ENCODE measurements at places on chromosomes 5 and 9.

DNA sequence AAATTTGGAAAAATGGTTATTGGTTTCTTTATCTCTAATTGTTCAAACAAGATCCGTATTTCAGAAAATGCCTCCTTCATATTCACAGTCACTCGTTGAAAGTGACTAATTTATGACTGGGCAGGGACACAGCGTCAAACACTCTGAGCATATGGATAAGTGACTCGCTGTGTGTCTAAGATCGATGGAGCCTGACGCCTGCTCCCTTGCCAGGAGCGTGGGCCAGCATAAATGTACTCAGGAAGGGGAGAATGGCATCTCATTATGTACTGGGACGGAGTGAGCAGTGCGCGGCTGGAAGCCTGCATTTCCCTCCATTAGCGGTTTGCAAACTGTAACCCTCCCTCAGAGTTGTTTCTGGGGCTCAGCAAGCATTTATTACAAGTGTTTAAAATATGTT is 79.8 kb upstream of the CAST start:
- no peak for DNase-seq

- no peak for DNase-seq
These were observed 800 bp upstream of the KCNN2 start for GRCh38 chr5:114360816-114361723.

DNA sequence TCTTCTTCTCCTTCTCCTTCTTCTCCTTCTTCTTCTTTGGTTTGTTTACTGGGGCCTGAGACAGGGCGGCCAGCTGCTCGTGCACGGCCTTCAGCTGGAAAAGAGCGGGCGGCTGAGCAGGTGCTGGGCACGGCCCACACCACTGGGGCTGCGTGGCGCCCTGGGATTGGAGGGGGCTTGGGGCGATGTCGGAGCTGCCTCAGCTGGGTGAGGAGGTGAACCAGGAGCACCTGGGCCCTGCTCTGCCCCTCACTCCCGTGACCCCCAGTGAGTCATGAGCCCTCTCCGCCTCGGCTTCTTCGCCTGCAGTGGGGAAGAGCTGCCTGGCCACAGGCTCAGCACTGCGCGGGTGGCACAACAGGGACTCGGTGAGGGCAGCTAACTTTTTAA is 14.9 kb downstream of the BRD3OS start:
- no peak for DNase-seq

DNA sequence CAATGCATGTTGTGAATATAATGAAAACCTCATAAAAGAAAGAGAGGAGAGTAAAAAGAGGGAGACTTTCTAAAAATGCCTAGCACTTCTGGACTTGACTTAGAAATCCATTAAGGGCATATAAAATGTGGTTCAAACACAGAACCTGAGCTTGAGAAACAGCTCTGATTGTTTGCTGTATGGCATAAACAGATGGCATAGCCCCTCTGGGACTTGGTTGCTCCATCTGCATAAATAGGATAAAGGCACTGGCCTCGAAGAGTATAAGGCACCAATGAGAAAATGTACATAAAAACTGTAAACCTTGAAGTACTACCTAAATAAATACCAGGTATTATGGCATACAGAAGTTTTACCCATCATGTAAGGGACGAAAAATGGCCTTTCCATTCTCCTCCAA is 23.8 kb downstream of the MRPS27 start:
- no peak for DNase-seq

DNA sequence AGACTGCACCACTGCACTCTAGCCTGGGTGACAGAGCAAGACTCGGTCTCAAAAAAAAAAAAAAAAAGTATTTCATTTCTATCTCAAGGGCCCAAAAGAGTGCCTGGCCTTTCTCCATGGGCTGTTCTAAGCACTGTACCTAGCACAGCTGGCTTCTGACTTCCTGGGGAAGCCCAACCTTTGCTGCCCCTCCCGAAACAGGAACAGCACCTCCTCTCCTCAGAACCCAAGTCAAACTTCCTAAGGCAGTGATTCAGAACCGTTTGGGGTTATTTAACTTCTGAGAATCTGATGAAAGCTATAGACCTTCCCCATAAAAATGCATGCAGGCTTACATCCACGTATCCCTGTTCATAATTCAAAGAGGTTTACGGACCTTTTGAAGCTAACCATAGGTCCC is 57.8 kb downstream of the NRG2 start:
- DNase-seq, result no peak

- DNase-seq, result no peak
These were observed 27.9 kb downstream of the C1QTNF2 start for GRCh38 chr5:160342413-160342941.

- DNase-seq, result peak; percentile 54
These were observed 2.1 kb downstream of the ANP32B start for GRCh38 chr9:97985058-97985861.

DNA sequence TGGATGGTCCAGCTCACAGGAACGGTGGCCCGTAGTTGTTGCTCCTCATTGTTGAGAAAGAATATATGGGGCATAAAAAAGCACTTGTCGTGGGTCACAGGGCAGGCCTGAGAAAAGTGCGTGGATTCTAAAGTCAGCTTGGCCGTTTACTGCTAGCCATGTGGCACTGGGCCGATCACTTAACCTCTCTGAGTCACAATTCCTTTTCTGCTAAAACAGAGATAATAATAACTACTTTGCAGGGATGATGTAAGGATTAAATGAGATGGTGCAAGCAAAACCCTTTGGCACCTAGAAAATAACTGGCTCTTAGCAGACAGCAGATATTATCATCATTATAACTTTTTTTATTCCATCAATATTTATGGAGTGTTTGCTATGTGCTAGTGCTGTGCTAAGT is 579.7 kb downstream of the CCDC171 start:
- no peak for DNase-seq

DNA sequence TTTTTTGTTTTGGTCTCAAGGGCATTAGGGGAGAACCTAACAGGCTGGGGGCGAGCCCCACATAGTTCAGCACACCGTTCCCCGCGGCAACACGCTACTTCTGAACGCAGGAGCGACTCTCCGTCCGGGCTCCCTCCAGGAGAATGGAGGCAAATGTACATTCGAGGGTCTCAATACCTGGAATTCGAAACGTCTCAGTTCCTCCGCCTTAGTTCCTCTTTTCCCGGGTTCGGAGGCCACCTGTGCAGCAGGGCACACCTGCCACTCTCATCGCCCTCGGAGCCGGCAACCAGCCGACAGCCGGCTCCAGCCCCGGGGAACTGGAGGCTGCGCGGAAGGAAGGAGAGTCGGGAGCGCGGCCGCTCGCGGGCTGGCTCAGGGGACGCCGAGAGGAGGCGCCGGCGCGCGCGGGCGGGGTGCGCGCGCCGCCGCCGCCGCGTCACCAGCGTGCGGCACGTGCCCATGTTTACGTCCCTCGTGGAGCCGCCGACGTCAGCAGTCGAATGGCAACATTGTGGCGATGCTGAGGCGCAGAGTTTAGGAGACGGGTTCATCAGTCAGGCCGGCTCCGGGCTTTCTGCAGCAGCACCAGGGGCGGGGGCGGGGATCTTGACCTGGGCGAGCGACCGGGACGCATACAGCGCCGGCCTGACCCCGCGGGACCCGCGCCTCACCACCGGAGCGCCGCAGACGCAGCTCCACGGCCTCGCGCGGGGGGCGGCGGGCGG is at the start of gene JMY:
TSS of gene JMY (plus strand) at position 498 of the 728 bp plus-strand sequence. CDS start 520 bp downstream, outside the sequence.
- DNase-seq, result peak; percentile 75

DNA sequence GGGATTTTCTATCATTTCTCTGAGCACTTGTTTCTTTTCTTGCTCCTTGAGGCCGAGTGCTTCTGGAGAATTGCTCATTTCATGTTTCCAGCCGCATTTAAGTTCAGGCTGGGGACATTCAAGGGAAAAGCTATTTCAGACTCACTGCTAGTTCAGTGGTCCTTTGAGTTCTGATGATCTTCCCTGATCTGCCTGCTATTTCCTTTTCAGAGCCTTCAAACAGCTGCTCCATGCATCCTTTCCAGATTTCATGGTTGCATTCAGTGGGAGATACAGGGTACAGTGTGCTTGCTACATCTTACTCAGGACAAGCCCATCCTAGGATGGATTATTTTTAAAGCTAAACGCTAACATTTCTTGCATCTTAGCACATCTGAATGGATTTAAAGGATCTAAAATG is 14.7 kb downstream of the NDUFS4 start:
- no peak for DNase-seq

DNA sequence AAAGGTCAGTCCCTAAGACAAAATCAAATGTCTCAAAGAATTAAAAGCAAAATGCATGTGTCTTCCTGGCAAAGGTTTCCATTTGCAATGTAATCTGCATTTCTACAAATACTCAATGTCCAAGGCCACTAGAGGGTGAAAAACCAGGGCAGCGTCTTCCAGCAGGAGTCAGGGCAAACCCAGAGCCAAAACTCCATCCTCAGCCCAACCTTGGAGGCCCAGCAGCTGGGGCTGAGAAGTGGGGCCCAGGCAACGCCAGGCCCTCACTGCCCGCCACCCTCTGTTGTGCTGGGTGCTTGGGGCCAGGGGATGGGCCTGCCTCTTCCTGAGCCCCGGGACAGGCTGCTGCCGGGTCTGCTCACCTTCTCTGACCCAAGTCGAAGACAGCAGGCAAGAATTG is 200.1 kb downstream of the PAX5 start:
- no peak for DNase-seq

DNA sequence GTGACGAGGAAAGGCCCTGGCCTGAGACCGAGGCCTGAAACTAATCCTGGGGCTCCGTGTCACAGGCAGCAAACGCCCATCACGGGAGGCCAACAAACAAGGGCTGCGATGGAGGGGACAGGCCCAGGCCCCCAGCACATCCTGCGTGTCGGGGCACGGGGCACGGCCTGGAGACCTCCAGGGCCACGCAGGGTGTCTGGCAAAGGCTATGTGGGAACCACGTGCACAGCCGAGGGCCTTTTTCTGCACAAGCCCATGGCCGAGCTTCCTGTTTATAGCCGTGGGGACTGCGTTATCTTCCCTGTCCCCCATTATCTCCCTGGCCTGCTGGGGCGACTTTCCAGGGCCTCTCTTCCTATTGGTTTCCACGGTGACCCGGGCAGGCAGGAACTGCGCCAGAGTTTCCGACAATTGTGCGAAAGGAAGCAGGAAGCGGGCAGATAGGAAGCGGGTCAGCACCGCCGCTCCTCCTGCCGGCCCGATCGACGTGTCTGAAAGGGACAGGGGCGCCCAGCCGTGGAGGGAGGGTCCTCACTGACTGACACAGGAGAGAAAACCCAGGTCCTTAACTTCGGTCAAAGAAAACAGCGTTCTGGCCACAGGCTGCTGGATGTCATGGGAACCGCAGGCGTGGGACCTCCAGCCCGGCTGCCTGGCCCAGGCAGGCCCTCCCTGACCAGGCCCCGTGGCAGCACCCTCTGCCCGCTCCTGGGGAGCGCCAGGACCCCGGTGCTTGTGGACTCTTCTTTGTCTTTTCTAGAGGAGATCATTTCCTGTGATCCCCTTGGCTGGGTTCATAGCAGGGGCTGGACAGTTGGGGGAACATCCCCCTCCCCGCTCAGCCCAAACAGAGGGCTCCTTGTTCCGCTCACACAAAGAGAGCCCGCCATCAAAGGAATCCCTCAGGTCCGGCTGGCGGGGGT is 29.1 kb upstream of the SEC16A start:
- DNase-seq, result no peak

GRCh38 chr5:58886315-58887207 is 303.7 kb downstream of the RAB3C start:
- peak; percentile 64 for DNase-seq

- DNase-seq, result no peak
These were observed 34.6 kb upstream of the COL15A1 start for GRCh38 chr9:98908897-98909634.

GRCh38 chr9:108722396-108722795 is 133.4 kb downstream of the ACTL7B start:
- DNase-seq, result no peak

GRCh38 chr5:164235300-164235891 is 730.0 kb downstream of the MAT2B start:
- no peak for DNase-seq

DNA sequence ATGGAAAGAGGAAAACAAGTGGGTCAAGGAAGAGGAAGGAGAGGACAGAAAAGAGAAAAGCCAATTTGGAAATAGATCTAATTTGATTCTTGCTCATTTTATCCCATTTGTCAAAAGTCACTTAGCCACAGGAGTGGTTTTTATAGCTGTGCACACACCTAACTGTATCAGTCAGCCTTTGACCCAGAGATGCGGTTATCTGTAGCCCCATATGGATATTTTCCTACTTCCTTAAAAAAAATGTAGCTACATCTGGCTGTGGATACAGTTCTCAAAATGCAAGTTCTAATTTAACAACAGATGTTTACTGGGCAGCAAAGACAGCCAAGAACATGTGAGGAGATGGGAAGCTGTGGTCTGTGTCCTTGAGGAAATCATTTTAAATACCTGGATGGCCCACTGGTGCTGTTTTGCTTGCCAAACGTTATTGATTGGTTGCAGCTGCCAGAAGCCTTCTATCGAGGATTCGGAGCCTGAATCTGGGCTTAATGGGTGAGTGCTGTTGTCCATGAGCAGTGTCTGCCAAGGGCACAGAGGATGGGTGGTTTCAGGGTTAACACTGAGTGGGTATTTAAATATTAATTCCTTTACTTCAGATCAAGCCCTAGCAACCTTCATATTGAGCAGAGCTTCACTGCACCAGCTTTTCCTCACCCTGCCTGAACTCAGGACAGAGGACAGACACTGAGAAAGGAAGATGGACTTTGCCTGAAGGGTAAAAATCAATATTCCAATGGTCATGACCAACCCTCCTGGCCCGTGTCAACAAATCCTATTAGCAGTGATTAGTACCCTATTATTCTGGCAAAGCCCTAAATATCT is 92.2 kb downstream of the APBA1 start:
- no peak for DNase-seq

- DNase-seq, result no peak
These were observed 344.9 kb upstream of the PIK3R1 start for GRCh38 chr5:67870662-67871061.

DNA sequence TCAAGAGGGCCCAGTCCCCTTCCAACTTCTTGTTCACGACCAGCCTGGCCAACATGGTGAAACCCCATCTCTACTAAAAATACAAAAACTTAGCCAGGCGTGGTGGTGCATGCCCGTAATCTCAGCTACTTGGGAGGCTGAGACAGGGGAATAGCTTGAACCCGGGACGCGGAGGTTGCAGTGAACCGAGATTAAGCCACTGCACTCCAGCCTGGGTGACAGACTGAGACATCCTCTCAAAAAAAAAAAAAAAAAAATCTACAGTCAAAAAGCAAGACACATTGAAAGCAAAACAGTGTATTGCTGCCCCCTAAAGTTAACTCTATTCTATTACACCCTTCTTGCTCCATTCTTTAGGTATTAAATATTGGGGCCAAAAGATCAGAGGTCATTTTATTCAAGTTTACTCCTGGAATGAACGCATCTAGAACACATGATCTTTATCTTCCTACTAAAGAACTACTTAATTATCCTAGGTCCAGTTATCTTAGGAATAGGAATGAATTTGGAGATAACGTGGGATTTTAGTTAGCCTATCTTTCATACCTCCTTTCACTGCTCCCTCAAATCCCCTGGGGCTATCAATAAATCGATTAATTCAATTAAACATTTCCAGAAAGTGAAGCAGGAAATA is 2.4 kb downstream of the ATG12 start:
- peak; percentile 67 for DNase-seq

- DNase-seq, result peak; percentile 91
These were observed at the start of gene CLTB for GRCh38 chr5:176415952-176416924. TSS of gene CLTB (minus strand) at chr5:176416539. CDS start at chr5:176416363, 176 bp downstream.

DNA sequence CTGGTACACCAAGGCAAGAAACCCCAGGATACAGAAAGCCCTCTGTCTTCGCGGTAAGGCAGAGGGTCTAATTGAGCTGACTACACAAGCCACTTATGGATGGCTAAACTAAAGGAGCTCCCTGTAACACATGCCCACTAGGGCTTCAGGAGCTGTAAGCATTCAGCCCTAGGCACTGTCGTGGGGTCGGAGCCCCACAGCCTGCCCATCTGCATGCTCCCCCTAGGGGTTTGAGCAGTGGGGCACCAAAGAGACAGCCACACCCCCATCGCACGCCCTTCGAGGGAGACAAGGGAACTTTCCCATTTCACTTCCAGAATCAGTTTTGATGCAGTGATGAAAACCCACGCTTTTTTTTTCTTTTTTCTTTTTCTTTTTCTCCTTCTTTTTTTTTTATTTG is 11.0 kb upstream of the MTMR12 start:
- DNase-seq, result no peak
